Mesenchymal stem cell (in vitro differentiated cells and primary cell): ENCODE measurements at places on chromosomes 11 and 22.
A peak's percentile ranks its signal among the peaks of the same experiment; 100 is the strongest.

DNA sequence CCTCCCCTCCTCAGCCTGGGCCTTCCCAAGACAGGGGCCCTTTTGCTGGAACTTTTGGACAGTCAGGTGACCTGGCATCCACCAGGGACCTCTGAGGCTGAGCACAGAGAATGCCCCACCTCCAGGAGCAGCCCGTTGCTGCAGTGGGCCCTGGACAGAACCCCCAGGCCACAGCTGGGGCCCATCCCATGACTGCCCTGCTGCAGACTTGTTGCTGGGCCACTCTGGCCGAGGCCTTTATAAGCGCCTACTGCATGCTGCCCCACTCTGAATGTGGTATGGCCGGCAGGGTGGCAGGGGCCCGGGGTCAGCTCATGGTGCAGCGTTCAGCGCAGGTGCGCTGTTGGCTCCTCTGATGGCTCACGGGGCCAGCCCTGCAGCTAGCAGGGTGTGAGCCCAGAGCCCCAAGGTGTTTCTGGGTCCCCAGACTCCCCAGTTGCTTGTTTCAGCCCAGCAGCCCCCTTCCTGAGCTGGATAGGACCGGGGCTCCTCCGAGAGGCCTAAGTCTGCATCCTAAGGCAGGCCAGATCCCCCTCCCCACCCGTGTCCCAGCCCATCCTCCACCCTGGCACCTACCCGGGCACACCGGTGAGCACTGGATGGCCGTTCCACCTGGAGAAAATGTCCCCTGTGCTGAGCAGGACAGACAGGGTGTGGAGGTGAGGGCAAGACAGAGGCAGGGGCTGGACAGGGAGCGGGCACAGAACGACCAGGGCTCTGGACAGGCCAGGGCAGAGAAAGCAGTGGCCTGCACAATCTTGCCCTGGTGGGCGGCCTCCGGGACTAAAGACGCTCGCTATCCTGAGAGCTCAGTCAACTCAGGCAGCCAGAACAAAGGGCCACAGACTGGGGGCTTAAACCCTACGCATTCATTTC is 28.1 kb upstream of the TH start:
- H3K27me3 ChIP-seq: peaks cover 50% of the 10 kb centered on the region
- peaks cover 3% of the 10 kb centered on the region for H3K36me3 ChIP-seq
- H3K4me3 ChIP-seq: no peak overlapping the region
- peaks cover 10% of the 10 kb centered on the region for H3K4me1 ChIP-seq
- DNase-seq: no peak

DNA sequence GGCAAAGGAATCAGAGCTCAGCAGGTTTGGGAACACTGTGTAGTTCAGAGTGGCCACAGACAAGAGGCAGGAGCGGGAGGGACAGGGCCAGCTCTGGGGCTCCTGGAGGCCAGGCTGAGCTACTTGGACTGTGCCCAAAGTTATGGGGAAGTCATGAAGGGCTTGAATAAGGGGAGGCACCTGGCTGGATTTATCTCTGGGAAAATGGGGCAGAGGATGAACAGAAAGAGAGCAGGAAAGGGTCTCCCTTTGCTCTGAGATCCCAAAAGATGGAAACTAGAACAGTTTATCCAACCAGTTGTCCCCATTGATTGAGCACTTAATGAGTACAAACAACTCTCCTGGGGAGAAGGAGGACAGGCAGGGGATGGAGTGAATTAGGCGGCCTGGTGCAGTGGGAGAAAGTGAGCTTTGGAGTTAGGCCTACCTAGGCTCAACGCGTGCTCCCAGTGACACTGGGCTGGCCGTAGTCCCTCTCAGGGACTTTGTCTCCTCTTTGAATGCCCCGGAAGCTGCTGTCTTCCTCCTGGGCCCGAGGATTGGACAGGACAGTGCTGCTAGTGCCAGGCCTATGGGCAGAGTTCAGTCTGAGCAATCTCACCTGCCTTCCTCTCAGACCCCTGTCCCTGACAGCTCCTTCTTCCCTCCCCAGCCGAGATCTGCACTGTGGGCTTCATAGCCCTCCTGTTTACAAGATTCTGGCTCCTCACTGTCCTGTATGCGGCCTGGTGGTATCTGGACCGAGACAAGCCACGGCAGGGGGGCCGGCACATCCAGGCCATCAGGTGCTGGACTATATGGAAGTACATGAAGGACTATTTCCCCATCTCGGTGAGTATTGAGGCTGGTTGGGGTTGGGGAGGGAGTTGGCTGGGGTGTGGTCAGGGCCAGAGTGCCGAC is 2.0 kb downstream of the MOGAT2 start:
- H3K4me3 ChIP-seq: no peak overlapping the region
- no peak for DNase-seq
- H3K36me3 ChIP-seq: no peaks in the 10 kb centered on the region
- H3K27me3 ChIP-seq: peaks cover 26% of the 10 kb centered on the region

DNA sequence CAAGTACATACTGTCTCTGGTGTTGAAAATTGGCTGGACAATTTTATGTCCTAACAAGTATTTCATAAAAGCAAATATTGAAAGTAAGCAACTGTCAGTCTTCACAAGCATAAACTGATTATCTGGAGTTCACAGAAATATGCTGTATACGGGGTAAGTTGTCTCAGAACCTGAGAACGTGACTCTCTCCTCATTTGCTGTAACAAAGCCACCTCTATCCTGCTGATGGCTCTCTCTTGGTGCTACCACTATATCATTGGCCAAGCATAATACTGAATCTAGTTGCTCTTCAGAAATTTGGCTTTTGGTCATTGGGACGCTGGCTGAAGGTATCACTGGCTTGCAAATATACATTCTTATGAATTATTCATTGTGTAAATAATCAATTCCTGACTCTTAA is 1078.0 kb downstream of the LRRC4C start:
- H3K36me3 ChIP-seq: no peaks in the 10 kb centered on the region
- DNase-seq: no peak
- no peak overlapping the region for H3K4me3 ChIP-seq
- H3K27me3 ChIP-seq: no peaks in the 10 kb centered on the region
- H3K4me1 ChIP-seq: no peaks in the 10 kb centered on the region

DNA sequence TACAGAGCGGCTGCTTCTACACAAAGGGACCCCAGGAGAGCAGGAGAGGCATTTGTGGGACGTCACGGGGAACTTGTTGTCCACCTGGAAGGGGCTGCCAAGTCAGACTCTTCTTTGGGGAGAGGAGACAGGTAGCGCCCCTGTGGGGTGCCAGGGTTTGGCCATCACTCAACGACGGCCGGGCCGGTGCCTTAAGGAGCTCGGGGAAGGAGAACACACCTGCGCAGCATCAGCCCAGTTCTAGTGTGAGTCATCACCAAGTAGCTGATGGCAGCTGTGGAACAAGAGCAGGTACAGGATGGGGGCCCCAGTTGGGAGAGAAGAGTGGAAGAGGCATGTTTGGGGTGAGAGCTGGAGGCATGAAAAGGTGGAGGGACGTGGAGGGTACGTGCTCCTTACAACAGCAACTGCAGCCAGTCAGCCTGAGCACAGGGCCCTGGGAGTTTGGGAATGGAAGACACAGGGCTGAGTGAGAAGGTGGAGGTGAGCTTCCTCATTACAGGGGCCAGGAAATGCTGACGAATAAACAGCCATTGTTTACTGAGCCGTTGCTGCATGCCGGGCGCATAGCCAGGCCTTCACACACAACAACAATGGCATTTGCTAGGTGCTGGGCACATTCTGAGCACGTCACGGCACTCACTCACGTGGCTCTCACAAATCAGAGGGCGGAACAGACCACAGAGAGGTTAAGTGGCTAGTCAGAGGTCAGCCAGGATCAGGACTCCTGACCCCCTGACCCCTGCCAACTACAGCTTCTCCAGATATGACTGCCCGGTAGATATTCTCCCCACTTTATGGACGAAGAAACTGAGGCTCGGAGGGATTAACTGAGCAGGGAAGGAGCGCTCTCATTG is 29.1 kb upstream of the TP53I11 start:
- no peak overlapping the region for H3K27ac ChIP-seq
- peaks cover 8% of the 10 kb centered on the region for H3K4me1 ChIP-seq
- DNase-seq: no peak
- peaks cover 20% of the 10 kb centered on the region for H3K27me3 ChIP-seq
- H3K36me3 ChIP-seq: no peaks in the 10 kb centered on the region

DNA sequence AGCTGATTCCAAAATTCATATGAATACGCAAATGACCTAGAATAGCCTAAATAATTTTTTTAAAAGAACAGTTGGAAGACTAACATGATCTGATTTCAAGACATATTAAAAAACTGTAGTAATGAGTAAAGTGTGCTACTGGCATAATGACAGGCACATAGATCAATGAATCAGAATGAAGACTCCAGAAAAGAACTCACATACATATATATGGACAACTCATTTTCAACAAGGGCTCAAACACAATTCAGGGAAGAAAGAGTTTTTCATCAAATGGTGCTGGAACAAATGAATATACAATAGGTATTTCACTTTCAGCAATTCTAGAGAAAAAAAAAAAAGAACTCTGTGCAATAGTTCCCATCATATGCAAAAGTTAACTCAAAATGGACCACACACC is 33.7 kb downstream of the BTBD10 start:
- no peak overlapping the region for H3K27ac ChIP-seq
- H3K4me3 ChIP-seq: no peak overlapping the region
- DNase-seq: no peak

DNA sequence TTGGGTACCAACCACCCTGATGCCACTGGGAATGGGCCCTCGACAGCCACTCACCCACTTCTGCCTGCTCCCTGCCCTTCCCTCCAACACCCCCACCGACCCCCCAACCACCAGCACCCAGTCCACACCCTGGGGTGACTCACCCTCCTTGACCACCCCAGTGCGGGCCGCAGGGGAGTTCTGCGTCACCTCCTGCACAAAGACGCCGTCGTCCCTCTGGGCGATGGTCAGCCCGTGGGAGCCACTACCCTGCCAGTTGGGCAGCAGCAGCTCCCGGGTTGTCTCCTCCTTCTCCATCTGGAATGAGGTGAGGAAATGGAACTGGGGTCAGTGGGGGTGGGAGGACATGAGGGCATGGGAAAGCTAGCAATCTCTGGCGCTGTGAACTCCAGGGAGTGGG is 10.8 kb downstream of the AHNAK start:
- H3K4me3 ChIP-seq: no peak overlapping the region
- peaks cover 48% of the 10 kb centered on the region for H3K4me1 ChIP-seq
- H3K27ac ChIP-seq: peak overlapping the region; percentile 12
- DNase-seq: no peak
